Stimulated activated naive B cell treated with anti-CD40 and anti-IgM and Interleukin-4, amounts not matched to agents 10 μg/mL and 1 μg/mL and 100 μg/mL, for 72 hours (primary cell): ENCODE measurements at places on chromosomes 5 and 9.

DNA sequence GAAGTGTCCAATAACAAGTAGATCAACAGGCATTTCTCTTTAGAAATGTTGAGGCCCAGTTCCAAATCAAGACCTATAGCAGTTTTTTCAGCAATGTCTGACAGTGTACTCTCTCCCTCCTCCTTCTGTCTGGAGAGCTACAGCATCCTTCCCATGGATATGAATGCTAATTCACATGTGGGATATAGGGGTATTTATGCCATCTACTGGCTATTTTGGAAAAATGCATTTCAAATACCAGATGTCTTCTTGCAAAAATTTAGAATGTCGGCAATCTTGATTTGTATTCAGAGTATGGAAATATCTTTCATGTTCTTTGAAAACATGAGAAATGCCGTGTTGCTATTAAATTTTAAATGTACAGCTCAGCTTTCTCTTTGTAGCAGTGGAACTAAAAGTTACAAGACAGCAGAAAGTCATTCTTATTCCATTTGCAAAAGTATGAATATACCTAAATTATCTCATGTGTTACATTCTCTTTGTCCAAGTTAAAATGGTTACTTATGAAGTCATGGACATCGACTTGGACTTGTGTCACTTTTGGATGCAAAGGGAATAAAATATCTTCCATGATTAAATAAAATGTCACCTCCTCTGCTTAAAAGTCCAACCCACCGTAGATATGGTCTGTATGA lies 647.8 kb downstream of the TAF11L14 start:
- no peak for DNase-seq

DNA sequence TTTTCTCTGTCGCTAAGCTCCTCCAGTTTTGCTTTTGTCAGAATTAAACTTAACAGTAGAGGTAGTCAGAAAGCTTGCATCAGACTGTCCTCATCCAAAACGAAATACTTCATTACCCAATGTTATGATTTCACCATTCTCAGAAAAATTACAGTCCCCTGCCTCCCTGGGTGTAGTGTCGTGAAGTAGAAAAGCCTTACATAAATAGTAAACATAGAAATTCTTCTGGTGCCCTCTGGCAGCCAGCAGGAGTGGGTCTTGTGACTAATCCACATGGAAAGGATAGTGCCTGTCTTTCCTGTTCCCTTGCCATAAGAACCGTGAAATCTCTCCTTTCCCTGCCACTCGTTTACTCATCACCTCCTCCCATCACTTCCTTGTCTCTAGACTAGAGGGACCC lies 230.6 kb downstream of the GNA14 start:
- no peak for DNase-seq

GRCh38 chr5:43420241-43420640 lies 8.1 kb upstream of the CCL28 start:
- no peak for DNase-seq

- no peak for DNase-seq
Measured at GRCh38 chr9:31574006-31574765, 810.3 kb upstream of the ACO1 start.

- no peak for DNase-seq
Measured at GRCh38 chr9:123485216-123485615, 129.2 kb downstream of the CRB2 start.

DNA sequence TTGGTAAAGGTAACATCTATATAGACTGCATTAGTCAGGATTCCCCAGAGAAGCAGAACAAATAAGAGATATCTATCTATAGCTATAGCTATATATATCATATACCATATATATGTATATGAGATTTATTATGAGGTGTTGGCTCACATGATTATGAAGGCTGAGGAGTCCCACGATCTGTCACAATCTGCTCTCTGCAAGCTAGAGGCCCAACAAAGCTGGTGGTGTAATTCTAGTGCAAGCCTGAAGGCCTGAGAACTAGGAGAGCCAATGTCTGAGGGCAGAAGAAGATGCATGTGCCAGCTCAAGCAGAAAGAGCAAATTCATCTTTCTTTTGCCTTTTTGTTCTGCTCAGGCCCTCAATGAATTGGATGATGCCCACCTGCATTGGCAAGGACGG lies 102.2 kb upstream of the PLPPR1 start:
- DNase-seq, result no peak

DNA sequence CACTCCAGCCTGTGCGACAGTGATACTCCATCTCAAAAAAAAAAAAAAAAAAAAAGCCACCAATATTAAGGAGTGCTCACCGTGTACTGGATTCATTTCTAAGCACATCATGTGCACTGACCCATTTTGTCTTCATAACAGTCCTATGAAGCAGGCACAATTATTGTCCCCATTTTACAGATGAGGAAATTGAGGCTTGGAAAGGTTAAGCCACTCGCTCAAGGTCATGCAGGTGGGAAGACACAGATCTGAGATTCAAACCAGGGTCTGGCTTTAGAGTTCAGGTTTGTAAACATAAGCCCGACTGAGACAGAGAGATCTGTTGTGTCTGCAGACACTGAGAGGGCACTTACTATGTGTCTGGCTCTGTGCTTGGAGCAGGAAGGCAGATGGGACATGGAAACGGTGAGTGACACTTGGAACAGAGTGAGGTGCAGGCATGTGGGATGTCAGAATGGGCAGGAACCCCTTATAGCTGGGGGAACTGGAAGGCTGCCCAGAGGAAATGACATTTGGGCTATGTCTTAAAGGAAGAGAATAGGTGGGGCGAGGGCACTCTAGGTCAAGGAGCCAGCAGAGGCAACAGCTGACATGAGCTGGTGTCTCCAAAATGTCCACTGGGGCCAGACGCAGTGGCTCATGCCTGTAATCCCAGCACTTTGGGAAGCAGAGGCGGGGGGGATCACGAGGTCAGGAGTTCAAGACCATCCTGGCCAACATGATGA lies 69.9 kb downstream of the STK10 start:
- no peak for DNase-seq

GRCh38 chr5:98433673-98434072 lies 339.8 kb upstream of the RGMB start:
- DNase-seq, result no peak

- DNase-seq, result no peak
Measured at GRCh38 chr9:82987370-82988189, 75.4 kb downstream of the RASEF start.

DNA sequence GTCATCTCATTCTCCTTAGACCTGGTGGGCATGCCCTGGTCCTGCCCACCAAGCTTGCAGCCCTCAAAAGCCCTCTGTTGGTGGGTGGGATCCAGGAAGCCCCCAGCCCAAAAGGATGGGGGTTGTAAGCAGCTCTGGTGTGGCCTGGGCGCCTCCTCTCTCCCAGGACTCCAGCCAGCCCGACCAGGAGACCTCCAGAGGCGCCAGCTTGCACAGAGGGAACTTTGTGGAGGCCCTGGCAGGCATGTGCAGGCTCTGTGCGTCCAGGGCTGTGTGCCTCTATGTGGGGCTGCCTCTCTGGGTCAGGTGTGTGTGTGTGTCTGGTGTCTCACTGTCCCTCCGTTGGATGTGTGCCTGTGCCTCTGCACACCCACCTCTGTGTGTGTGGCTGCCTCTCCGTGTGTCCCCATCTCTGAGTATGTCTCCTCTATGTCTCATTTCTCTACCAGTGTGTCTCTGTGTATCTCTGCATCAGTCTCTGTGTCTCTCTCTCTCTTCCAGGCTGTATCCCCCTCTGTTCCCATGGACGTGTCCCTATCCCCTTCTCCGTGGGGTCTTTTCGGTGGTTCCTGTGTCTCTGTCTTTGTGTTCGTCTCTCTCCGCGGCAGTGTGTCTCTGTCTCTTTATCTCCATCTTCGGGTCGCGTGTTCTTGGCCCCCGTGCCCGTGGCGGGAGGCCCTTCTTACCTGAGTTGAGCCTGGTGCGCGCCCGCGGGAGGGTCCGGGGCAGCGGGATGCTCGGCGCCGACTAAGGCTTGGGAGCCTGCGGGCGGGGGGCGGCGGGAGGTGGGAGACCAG lies 501 bp downstream of the ENHO start:
- no peak for DNase-seq

DNA sequence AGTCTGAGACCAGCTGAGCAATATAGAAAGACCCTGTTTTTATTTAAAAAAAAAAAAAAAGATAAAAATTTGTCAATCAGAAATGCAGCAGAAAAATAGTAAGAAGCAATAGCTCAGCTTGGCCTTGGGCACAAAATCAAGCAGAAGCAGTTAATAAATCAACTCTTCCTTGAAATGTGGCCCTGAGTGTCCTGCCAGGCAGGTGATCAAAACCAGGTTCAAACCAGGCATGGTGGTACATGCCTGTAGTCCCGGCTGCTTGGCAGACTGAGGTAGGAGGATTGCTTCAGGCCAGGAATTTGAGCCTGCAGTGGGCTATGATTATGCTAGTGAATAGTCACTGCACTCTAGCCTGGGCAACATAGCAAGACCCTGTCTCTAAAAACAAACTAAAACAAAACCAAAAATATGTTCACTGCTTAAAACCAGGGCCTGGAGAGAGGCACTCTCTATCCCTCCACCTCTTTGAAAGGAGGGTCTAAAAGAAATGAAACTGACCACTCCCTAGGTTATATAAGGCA lies 27.9 kb upstream of the KLF9 start:
- no peak for DNase-seq

DNA sequence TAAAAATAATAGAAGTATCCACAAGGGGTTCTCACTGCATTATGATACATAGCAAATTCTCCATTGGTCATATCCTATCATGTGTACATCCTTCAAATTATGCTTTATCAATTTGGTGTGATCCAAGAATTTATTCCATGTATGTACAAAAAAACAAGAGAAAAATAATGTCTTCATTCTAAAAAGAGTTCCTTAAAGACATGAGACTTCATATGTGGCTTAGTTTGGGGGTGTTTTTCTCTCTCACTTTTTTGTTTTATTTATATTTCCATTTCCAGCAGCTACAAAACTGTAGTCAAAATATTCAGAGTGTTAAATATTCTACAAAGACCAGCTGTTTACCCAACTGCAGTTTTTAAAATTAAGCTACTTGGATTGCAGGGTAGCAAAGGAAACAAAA lies 972.0 kb downstream of the DTWD2 start:
- DNase-seq, result no peak

- peak; percentile 96 for DNase-seq
Measured at GRCh38 chr5:43121233-43121912, 659 bp downstream of the ZNF131 start.

DNA sequence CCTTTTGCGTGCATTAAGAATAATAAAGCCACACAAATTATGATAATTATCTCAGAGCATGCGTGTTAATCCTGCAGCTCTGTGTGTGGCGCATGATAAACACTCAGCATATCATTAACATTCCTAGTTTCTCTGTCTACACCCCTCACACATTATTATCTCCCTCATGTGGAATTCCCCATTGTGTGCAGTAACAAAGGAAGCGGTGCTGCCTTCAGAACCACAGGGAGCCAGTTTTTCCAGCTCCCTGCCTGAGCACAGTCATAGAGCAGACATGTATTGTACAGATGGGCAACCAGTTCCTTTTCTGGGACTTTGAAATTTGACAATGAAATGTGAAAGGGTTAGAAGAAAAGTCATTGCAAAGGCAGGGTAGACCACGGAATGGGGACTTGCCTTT lies 1365.5 kb upstream of the CDH9 start:
- no peak for DNase-seq

DNA sequence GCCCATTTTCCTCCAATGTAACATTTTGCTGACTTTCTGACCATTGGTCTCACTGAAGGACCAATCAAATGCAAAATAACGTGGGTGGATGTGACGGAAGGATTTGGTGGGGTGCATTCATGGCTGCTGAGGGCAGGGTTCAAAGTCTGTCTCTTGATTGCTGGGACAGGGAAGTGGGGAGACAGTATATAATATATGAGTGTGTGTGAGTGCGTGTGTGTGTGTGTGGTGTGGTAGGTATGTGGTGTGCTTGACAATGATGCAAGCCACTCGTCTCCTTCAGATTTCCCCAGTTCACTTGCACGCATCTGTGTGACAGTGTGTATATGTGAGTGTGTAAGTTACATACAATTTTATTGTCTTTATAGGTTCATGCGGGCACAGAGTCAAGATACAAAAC lies 477.3 kb downstream of the DIRAS2 start:
- DNase-seq, result no peak

DNA sequence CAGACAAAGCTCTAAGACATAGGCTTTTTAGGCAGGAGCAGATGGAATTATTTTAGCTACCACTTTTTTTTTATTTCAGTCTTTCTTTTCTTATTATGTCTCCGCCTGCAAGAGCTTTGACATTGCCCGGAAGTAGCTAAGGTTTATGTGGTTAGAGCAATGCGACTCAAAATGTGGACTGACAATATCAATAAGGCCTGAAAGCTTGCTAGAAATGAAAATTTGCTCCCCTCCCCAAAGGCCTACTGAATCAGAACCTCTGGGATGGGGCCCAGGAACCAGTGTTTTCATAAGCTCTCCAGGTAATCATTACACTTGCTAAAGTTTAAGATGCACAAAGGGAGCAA lies 81.3 kb downstream of the SUSD1 start:
- no peak for DNase-seq

- DNase-seq, result no peak
Measured at GRCh38 chr5:74319076-74319475, 321.5 kb downstream of the ENC1 start.

GRCh38 chr5:156896546-156896945 lies 46.5 kb downstream of the PPP1R2B start:
- DNase-seq, result no peak

DNA sequence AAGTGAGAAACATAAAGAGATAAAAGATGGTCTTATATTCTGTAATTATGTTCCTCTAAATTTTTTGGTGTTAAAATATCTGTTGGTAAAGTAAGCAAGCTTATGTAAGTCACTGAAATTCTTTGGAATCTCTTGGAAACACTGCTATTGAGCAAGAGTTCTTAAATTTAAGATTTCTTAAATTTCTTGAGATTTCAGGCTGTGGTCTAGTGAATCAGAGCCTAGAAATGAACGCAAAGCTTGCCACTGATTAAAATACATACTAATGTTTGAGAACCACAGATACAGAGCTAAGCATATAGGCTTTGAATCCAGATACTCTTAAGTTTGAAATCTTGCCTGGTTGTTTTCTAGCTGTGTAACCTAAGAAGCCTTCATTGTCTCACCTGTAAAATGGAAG lies 133.4 kb downstream of the TRPM3 start:
- no peak for DNase-seq

- no peak for DNase-seq
Measured at GRCh38 chr5:38208782-38209378, 49.5 kb upstream of the EGFLAM start.

GRCh38 chr9:113640418-113640817 lies 176.9 kb downstream of the RGS3 start:
- no peak for DNase-seq

DNA sequence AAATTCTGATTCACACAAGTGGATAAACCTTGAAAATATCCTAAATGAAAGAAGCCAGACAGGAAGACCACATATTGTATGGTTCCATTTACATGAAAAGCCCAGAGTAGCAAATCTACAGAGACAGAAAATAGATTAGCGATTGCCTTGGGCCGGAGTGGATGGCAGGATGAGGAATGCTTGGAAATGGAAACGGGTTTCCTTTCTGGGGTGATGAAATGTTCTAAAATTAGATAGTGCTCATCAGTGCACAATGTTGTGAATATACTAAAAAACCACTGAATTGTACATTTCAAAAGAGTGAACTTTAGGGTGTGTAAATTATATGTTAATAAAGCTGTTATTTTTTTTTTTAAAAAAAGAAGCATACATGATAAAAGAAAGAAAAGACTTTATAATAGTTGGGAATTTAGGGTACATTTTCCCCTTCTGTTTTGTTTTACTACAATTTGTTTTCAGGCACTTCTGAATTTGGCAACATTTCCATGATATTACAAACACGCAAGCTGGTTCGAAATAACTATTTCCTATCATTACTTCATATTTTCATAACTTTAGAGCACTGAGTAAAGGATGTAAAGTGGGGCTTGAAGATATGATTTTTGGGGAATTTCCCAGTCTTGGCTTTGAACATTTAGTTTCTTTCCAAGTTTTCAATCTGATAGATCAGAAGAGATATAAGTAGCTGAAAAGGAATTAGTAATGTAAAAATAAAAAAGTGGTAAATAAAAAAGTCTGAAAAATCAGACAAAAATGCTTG lies 23.9 kb downstream of the SLC35A4 start:
- no peak for DNase-seq
